ENCODE measurements at places on chromosomes 5 and 9.

DNA sequence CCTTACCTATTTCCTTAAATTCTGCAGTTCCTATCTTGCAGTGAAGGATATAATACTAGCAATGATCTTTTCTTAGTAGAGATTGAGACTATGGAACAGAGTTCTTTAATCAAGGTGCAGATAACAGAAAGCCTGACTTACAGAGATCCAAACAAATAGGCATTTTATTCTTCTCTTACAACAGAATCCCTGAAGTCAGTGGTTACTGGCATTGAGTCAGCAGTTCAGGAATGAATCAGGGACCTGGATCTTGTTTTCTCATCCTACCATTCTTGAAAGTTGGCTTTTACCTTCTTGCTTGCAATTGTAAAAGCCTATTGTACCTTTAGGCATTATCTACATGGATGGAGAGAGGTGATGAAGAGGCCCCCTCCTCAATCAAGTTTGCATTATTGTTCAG lies 47.5 kb upstream of the TLE4 start:
- no peak for DNase-seq

- no peak for DNase-seq
Observed at GRCh38 chr5:74993743-74994142, 58.6 kb downstream of the GCNT4 start.

GRCh38 chr5:176654856-176655255 lies 7.6 kb downstream of the TSPAN17 start:
- DNase-seq: no peak

GRCh38 chr5:180521101-180521500 lies 26.9 kb downstream of the CNOT6 start:
- DNase-seq: no peak
